ENCODE measurements at places on chromosomes 5 and 9.

DNA sequence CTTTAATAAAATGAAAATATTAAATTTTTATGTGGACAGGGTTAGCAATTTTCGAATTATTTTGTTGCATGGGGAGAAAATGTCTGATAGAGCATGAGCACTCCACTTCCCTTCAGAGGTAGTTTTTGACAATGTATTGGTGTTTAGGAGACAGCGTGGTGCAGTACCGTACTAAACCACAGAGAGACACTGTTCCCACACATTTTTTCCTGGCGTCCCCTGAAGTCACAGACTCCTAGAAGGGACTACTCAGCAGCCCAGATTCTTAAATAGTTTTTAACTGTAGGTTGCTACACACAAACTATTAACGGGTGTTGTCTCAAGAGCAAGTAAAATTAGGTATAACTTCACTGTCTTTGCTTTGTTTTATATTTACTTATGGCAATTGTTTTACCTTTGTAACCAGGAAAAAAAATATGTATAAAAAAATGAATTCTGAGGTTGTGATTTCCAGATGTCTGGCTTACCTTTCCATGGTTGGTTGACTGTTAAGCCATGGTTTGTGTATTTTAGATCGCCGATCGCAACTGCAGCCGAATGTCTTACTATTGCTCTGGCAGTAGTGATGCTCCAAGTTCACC, 171.2 kb downstream of the DOCK8 start:
- H3K36me3 ChIP-seq: no peaks in the 10 kb centered on the region
- no peaks in the 10 kb centered on the region for H3K27me3 ChIP-seq
- peak; percentile 76 for DNase-seq
- H3K4me1 ChIP-seq: no peaks in the 10 kb centered on the region
- H3K27ac ChIP-seq: no peak overlapping the region

DNA sequence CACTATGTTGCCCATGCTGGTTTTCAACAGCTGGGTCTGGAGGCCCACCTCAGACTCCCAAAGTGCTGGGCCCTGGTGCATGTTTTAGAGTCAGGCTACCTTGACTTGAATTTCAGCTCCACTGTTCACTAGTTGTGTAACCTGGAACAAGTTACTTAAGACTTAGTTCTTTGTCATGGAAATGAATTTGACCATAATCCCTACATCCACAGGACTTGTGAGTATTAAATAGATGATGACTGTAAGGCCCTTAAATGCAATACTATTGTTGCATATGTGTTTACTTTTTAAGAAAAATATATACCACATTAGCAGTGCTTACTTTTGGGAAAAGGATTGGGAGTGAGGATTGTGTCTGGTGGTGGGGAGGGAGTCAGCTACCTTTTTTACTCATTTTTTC, 16.4 kb downstream of the PAIP2 start:
- H3K4me3 ChIP-seq: no peak overlapping the region
- no peak for DNase-seq
- H3K36me3 ChIP-seq: peaks cover 9% of the 10 kb centered on the region
- no peaks in the 10 kb centered on the region for H3K27me3 ChIP-seq
- H3K4me1 ChIP-seq: no peaks in the 10 kb centered on the region

- no peak for DNase-seq
- no peaks in the 10 kb centered on the region for H3K27me3 ChIP-seq
- H3K36me3 ChIP-seq: no peaks in the 10 kb centered on the region
Measured at GRCh38 chr5:169002953-169003555, 297.9 kb downstream of the SLIT3 start.

- DNase-seq: no peak
- H3K27me3 ChIP-seq: no peaks in the 10 kb centered on the region
- H3K27ac ChIP-seq: no peak overlapping the region
- H3K4me1 ChIP-seq: peaks cover 2% of the 10 kb centered on the region
- H3K4me3 ChIP-seq: no peak overlapping the region
Measured at GRCh38 chr5:59193616-59194319, 610.9 kb downstream of the RAB3C start.
